ENCODE measurements at places on chromosomes 2 and 18. TPM values are rescaled to one million over a fixed set of nuclear protein-coding genes. Genes with fewer than 3 reads are reported as not detected.

DNA sequence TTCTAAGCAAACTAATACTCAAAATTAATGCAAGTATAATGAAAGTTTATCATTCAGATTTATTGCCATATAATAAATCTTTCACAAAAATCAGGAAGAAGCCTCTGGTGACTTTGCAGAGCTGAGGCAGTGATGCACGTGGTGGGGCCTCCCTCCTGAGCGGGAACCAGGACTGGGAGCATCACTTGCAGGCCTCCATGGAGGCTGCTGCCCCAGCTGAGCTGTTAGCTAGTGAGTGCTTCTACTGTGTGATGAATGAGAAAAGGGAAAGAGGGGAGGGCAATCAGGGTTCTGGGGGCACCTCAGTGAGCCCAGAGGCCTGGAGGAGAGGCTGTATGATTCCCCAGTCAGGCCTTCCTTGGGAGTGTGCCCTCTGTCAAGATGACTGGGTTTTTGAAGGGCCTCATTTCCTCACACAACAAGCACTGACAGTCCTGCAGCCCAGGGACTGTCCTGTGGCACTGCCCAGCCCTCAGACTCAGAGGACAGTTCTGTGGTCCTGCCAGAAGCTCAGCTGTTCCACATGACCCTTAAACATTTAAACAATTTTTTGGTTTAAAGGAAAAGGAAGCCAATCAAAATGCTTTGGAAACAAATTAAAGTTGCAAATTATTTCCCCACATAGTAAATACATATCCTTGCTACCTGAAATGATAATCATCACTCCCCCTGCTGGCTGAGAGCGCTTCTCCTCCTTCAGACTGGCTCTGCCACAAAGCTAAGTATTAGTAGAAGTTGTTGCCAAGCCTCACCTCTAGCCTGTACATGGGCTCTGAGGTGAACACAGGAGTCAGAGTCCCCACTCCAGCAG, 90.9 kb upstream of the SMAD7 start:
- peak; percentile 64 for DNase-seq
- no peak overlapping the region for H3K27ac ChIP-seq
- H3K4me3 ChIP-seq: no peak overlapping the region

DNA sequence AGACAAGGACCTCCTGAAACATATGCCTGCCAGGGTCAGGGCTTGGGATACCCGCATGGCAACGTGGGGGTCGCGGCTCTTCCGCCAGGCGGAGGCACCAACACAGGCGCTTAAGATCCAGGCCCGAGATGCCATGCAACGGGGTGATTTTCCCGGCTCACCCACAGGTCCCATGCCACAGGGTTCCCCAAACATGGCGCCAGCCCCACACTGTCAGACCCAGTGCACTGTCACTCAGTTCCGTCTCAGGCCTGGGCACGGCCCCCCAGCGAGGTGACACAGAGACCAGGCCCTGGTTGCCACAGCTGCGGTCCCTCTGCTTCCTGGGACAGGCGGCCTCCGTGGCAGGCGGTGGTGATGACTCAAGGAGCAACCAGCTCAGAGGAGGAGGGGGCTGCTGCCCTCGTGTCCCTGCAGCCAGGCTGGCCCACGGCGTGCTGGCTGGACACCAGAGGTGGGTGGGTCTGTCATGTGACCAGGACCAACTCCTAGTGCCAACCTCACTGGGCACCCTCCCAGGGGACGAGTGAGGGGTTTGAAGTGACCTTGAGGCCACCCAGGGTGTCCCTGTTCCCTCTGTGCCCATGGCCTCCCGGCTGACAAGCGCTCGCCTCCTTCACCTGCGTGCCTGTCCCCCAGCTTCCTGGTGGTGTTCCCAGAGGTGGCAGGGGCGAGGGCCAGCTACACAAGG, 4.9 kb downstream of the PDCD1 start:
- H3K27me3 ChIP-seq: no peaks in the 10 kb centered on the region
- no peak overlapping the region for H3K27ac ChIP-seq
- no peaks in the 10 kb centered on the region for H3K4me1 ChIP-seq
- H3K4me3 ChIP-seq: no peak overlapping the region
- H3K36me3 ChIP-seq: no peaks in the 10 kb centered on the region

- no peak overlapping the region for H3K27ac ChIP-seq
- peaks cover 2% of the 10 kb centered on the region for H3K27me3 ChIP-seq
- no peak overlapping the region for H3K4me3 ChIP-seq
- no peaks in the 10 kb centered on the region for H3K36me3 ChIP-seq
- no peak for DNase-seq
- H3K4me1 ChIP-seq: no peaks in the 10 kb centered on the region
Observed at GRCh38 chr18:22094358-22094734, 75.0 kb upstream of the GATA6 start.

- H3K4me1 ChIP-seq: no peaks in the 10 kb centered on the region
- no peak for DNase-seq
- H3K4me3 ChIP-seq: no peak overlapping the region
- no peaks in the 10 kb centered on the region for H3K36me3 ChIP-seq
- no peaks in the 10 kb centered on the region for H3K27me3 ChIP-seq
- H3K27ac ChIP-seq: no peak overlapping the region
Observed at GRCh38 chr2:233241803-233242202, 9.7 kb upstream of the ATG16L1 start.

DNA sequence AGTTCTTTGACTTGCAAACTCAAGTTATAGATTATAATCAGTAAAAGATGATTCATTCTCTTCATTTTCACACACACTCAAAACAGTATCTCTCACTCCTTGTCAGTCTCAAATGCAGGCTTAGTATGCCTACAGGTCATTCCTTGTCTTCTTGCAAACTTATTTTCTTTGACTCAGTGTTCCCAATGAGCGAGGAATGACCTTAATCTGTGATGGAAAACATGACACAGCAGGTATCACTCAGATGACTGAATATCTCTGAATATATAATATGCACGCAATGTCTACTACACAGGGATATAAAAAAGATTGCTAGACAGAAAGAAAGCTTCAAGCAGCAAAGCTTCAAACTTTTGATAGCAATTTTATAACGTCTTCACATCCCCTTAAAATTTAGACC, 127.8 kb upstream of the RGPD4 start:
- no peak overlapping the region for H3K4me3 ChIP-seq
- H3K27me3 ChIP-seq: no peaks in the 10 kb centered on the region
- peaks cover 40% of the 10 kb centered on the region for H3K4me1 ChIP-seq
- DNase-seq: no peak

- H3K36me3 ChIP-seq: no peaks in the 10 kb centered on the region
- H3K27me3 ChIP-seq: no peaks in the 10 kb centered on the region
- H3K27ac ChIP-seq: no peak overlapping the region
- no peak overlapping the region for H3K4me3 ChIP-seq
Observed at GRCh38 chr2:15733867-15734673, 142.4 kb downstream of the DDX1 start.

- H3K4me3 ChIP-seq: peak overlapping the region; percentile 82
- no peak overlapping the region for H3K27ac ChIP-seq
- no peak for DNase-seq
- peaks cover 57% of the 10 kb centered on the region for H3K27me3 ChIP-seq
Observed at GRCh38 chr18:34223893-34224422, 755 bp downstream of the NOL4 start.

DNA sequence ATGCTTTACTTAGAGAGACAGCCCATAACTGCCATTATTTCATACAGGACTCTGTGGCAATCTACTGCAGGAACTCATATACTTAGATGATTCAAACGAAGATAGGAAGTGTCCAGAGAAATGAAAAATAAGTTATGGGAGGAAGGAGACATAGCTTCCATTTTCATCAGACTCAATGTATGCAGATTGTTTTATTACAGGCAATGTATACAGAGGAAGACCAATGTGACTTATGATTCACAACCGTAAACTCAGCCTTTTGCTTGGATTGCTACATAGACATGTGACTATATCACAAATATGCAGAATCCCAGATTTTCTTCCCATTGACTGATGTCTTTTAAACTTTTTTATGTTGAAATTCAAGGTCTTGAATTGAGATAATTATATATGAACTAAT, 793.4 kb downstream of the SATB2 start:
- no peak overlapping the region for H3K4me3 ChIP-seq
- no peaks in the 10 kb centered on the region for H3K27me3 ChIP-seq
- H3K36me3 ChIP-seq: no peaks in the 10 kb centered on the region

DNA sequence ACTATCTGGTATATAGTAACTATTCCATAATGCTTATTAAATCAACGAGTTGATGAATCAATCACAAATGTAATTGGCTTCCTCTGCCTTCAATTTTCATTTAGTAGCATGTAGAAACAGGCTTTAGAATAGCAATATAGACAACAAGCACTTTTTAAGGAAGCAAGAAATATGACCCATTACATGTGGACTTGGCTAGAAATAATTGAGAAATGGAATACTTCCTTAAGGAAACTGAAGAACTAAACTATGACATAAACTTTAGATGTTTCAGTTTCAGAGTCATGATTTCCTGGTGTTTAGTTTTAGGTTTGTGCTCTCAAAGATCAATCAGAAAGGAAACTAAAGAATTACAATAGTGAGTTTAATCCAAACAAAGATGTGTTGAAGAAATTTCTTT, 443.8 kb downstream of the MBD2 start:
- H3K4me3 ChIP-seq: no peak overlapping the region
- H3K4me1 ChIP-seq: no peaks in the 10 kb centered on the region
- DNase-seq: no peak
- no peak overlapping the region for H3K27ac ChIP-seq
- no peaks in the 10 kb centered on the region for H3K27me3 ChIP-seq

DNA sequence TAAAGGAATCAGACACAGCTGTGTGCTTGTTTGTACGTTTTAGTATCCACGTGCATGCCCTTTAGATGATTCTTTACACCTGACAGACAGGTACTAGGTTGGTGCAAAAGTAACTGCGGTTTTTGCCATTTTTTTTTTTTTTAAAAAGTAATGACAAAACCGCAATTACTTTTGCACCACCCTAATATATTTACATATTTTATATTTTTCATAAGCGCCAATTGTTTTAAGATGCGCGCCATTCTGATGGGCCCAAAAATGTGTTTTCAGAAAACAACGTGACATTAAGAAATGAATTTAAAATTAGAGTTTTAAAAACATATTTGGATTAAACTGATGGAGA, 972 bp upstream of the COBLL1 start:
- H3K36me3 ChIP-seq: no peaks in the 10 kb centered on the region
- H3K4me3 ChIP-seq: peak overlapping the region; percentile 79
- H3K27me3 ChIP-seq: peaks cover 13% of the 10 kb centered on the region
- no peak for DNase-seq
- no peak overlapping the region for H3K27ac ChIP-seq
- peaks cover 18% of the 10 kb centered on the region for H3K4me1 ChIP-seq

- no peak overlapping the region for H3K27ac ChIP-seq
- H3K4me3 ChIP-seq: no peak overlapping the region
- no peaks in the 10 kb centered on the region for H3K27me3 ChIP-seq
- 0 out of 2 replicates have a peak, but pooled peaks cover 6% of the 10 kb centered on the region for H3K4me1 ChIP-seq
Observed at GRCh38 chr2:40558761-40559160, 106.9 kb upstream of the SLC8A1 start.

DNA sequence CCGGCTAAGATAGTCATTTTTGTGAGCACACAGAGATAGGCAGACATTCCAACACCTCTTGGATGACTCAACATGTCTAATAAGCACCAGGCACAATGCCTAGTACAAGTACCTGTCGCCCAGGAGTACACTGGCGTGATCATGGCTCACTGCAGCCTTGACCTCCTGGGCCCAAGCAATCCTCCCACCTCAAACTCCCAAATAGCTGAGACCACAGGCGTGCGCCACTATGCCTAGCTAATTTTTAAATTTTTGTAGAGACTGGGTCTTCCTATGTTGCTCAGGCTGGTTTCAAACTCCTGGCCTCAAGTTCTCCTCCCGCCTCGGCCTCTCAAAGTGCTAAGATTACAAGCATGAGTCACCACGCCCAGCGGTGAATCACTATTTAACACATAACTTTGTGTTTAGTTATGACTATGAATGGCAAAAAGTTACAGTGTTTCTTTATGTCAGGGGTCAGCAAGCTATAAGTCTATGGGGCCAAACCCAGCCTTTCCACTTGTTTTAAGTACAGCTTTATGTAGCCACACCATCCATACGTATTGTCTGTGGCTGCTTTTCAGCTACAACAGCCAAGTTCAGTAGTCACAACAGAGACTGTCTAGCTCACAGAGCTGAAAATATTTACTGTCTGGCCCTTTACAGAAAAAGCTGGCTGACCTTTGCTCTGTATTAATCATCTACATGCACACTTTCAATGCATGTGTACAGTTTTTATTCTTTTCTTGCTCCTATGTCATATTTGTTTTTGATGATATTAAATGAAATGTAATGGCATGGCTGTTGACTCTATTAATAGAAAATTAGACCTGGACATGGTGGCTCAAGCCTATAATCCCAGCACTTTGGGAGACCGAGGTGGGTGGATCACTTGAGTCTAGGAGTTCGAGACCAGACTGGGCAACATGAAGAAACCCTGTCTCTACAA, 18.7 kb downstream of the ORC2 start:
- H3K27ac ChIP-seq: no peak overlapping the region
- no peaks in the 10 kb centered on the region for H3K27me3 ChIP-seq
- peaks cover 57% of the 10 kb centered on the region for H3K36me3 ChIP-seq
- no peak overlapping the region for H3K4me3 ChIP-seq
- no peak for DNase-seq

- no peaks in the 10 kb centered on the region for H3K36me3 ChIP-seq
- H3K27me3 ChIP-seq: no peaks in the 10 kb centered on the region
- peaks cover 9% of the 10 kb centered on the region for H3K4me1 ChIP-seq
- no peak for DNase-seq
- H3K4me3 ChIP-seq: no peak overlapping the region
Observed at GRCh38 chr2:86229221-86229620, 30.0 kb downstream of the MRPL35 start.

DNA sequence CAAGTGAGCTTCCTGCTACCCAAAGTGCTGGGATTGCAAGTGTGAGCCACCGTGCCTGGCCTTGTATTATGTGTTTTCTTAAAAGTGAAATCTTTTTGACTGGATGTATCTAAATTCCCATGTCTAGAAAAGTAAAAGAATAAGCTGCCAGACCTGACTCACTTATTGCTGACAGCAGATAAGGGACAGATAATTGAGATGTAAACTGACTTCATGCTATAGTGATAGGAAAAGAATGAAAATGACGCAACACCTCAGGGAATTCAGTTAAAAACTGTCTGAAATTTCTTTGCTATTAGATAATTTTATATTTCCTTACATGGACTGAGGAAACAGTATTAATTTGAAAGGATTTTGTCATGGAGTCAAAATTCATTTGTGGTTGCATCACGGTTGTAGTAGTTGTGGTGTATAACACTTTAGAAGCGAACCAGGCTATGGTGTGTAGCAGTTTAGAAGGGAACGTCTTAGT, 19.4 kb downstream of the TTC27 start:
- H3K4me3 ChIP-seq: no peak overlapping the region
- H3K27me3 ChIP-seq: no peaks in the 10 kb centered on the region
- no peak overlapping the region for H3K27ac ChIP-seq
- DNase-seq: no peak

GRCh38 chr2:200774920-200775319, 36.8 kb upstream of the BZW1 start:
- H3K4me1 ChIP-seq: peaks cover 14% of the 10 kb centered on the region
- H3K27ac ChIP-seq: no peak overlapping the region
- no peaks in the 10 kb centered on the region for H3K36me3 ChIP-seq
- H3K4me3 ChIP-seq: no peak overlapping the region
- DNase-seq: no peak

GRCh38 chr2:227592694-227593387, 5.9 kb upstream of the SCYGR2 start:
- no peaks in the 10 kb centered on the region for H3K27me3 ChIP-seq
- no peak overlapping the region for H3K4me3 ChIP-seq
- no peaks in the 10 kb centered on the region for H3K36me3 ChIP-seq
- H3K4me1 ChIP-seq: peaks cover 9% of the 10 kb centered on the region
- no peak for DNase-seq

C2orf81 gene
- total RNA-seq: 3.6 TPM

OTOS gene
- not detected for total RNA-seq

SERPINB5 gene
- 0.18 TPM for total RNA-seq

FHL2 gene
- 22.1 TPM for total RNA-seq

HAUS1 gene
- total RNA-seq: 68.1 TPM

Measured in WTC11 (cell line).